ENCODE measurements at places on chromosomes 7 and 10.

DNA sequence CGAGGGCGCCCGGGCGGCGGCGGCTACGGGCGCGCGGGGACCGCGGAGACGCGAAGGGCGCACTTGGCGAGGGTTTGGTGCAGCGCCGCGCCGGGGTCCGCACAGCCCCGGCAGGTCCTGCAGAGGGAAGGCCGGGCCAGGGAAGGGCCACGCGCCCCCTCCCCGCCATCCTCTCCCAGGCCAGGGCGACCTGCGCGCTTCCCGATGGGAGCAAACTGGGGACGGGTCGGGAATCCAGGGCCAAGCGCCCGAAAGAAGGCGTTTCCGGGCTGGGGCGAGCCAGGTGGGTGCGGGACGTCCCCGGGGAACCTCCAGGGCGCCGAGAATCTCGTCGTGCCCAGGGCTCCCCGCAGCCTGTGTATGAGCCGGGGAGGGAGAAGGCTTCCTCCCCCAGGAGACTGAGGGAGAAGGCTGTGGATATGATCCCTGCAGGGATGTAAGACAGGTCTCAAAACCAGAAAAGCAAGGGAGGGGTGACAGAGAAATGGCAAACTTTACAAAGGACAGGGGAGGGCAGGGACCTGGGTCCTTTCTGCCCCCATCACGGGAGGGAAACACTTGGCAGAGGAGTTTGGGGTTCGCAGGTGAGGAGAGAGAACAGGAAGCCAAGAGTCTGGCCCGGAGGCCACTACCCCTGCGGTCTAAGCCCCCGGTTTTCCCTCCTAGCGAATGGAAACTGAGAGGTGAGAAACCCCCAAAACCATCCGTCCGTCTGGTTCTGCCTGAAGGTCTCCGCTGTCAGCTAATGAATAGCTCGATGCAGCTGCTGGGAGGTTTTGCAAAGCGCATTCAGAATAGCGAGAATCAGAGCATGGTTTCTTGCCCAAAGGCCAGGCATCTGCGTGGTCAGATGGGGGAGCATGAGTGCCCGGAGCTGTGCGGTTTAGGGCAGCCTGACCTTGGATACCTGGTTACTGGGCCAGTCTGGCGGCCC is 674 bp downstream of the AMZ1 start:
- no peak for DNase-seq

DNA sequence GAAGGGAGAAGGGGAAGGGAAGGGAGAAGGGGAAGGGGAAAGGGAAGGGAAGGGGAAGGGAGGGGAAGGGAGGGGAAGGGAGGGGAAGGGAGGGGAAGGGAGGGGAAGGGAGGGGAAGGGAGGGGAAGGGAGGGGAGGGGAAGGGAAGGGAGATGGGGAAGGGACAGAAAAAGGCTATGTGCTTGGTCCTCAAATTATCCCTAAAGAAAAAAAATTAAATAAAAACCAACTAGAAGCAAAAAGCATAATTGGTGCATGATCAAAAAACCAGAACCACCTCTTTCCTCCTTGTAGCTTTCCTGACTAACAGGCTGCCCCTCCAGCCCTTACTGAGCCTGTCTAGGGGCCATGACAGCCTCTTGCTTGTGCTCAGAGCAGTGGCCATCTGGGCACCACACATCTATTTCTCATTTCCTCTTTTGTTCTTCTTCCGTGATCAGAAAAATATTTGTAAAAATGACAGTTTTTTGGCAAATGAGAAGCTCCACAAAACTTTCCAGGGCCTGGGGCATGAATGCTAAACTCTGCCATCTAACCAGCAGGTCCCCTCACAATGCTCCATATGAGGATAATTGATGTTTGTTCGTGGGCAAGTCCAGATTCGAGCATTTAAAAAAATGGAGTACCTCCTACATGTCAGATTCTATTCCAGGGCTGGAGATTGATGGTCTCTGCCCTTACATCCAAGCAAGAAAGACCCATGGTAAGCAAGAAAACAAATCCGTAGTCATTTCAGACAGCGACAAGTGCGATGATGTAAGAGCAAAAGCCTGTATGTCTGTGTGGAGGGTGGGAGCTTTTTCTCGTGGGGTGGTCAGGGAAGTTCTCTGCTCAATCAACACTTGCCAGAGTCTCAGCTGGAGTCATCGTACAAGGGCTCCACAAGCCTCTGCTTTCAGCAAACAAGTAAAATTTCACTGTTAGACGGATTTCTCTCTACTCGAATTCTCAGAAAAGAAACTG is 320.9 kb downstream of the WDR11 start:
- DNase-seq, result no peak

- DNase-seq, result no peak
Measured at GRCh38 chr10:124009231-124010015, 84.0 kb downstream of the CHST15 start.

DNA sequence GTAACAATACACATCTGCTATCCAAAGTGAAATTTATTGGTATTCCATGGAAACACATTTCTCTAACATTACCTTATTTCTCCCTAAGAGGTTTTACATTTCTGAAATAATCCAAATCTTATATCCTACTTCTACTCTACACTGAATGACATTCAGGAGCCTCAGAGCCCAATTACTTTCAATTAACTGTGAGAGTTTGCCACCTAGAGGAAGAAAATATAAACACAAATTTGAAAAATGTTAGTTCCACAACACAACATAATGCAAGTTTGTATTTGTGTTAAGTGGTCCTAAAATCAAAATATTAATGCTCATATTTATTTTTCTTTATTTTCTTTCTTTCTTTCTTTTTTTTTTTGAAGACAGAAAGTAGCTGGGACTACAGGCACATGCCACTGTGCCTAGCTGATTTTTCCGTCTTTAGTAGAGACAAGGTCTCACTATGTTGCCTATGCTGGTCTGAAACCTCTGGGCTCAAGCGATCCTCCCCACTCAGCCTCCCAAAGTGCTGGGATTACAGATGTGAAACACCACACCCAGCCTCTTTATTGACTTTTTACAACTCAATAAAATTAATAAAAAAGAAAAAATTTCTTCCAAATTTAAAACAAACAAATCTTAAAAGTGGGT is 46.0 kb downstream of the ATAD1 start:
- no peak for DNase-seq

DNA sequence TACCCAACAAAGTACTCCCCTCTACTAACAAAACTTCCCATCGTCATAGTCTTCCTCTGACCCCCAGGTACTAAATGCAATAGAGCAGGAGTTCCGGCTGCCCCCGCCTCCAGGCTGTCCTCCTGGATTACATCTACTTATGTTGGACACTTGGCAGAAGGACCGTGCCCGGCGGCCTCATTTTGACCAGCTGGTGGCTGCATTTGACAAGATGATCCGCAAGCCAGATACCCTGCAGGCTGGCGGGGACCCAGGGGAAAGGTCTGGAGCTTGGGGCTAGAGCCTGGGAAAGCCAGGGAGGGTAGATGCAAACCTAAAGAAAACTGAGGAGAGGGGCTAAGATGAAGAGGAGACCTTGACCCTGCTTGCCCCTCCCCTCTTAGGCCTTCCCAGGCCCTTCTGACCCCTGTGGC is 15.3 kb downstream of the EPHB6 start:
- DNase-seq, result no peak

- no peak for DNase-seq
Measured at GRCh38 chr7:37927773-37928444, 7.5 kb downstream of the EPDR1 start.

DNA sequence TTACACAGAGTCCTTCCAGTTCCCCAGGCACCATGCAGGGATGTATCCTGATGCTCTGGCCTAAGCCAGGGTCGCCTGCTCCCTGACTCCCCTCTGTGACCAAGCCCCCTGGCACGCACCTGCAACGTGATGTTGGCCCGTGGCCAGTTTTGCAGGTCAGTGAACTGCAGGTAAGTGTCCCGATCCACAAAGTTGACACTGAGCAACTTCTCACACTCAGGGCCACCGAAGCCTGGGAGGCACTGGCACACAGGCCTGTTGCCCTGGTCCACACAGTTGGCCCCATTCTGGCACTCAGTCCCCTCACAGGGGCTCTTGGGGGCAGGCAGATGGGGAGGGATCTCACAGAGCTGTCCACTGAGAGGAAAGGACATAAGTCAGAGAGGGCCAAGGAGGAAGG is 174.3 kb downstream of the LCOR start:
- DNase-seq, result no peak

- DNase-seq, result no peak
Measured at GRCh38 chr7:36439624-36440023, 50.0 kb downstream of the ANLN start.

- DNase-seq, result no peak
Measured at GRCh38 chr10:64211466-64211865, 690.3 kb downstream of the REEP3 start.

DNA sequence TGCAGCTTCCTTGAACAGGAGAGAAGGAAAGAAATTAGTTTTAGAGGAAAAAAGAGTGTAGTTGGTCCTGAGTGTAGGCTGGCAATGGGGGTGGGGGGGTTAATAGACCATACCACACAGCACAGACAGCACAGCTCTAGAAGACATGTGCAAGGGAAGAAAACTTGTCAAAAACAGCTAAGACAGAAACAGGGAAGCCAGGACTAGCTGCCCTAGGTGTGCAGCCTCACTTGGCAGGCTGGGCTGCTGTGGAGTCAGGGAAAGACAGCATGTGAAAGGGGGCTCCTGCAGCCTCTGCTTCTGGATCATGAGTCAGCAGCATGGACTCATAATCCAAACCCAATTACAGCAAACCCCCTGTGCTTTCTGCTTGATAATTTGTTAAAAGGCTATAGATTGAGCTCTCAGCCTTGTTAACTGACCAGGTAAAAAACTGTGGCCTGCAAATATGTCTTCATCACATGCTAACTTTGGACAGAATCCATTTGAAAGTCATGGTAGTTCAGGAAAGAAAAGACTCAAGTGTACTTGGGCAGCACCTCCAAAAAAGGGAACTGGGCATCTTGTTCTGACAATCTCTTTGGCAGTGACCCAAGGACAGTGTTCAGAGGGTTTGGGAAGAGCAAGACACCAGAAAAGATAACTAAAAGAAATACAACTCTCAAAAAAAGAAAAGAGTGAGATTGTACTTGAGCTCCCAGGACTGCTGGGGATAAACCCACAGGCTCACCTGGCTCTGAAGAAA is 142.2 kb upstream of the VWC2 start:
- DNase-seq, result no peak

- no peak for DNase-seq
Measured at GRCh38 chr7:142968229-142968628, 6.1 kb upstream of the KEL start.

GRCh38 chr7:84362360-84362759 is 167.8 kb upstream of the SEMA3A start:
- no peak for DNase-seq

- DNase-seq, result no peak
Measured at GRCh38 chr10:125368146-125368545, 207.8 kb upstream of the CTBP2 start.

- no peak for DNase-seq
Measured at GRCh38 chr10:3926258-3926657, 141.2 kb upstream of the KLF6 start.

- DNase-seq, result no peak
Measured at GRCh38 chr10:61139592-61139953, 195.6 kb upstream of the RHOBTB1 start.

DNA sequence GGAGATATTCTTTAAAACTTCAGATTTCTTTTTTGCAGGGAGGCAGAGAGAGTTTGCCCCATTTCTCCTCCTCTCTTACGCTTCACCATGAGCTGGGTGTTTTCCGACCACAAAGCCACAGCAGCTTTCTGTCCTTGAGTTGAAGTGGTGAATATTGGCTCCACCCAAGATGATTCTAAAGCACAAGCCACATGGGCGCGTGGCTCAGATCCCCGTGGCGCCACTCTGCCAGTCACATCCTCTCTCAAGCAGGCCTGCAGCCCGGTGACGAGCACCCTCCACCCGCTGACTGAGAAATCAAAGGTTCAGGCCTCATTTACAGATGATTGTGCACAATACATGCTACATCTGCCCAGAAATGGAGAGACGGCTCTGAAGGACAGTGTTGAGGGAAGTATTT is 27.6 kb upstream of the RNF32 start:
- no peak for DNase-seq

- no peak for DNase-seq
Measured at GRCh38 chr10:47241946-47242867, 57.8 kb upstream of the GDF10 start.

- DNase-seq, result no peak
Measured at GRCh38 chr7:450036-450435, 69.6 kb downstream of the PDGFA start.

GRCh38 chr10:74081941-74082718 is 68.5 kb downstream of the AP3M1 start:
- DNase-seq, result no peak

DNA sequence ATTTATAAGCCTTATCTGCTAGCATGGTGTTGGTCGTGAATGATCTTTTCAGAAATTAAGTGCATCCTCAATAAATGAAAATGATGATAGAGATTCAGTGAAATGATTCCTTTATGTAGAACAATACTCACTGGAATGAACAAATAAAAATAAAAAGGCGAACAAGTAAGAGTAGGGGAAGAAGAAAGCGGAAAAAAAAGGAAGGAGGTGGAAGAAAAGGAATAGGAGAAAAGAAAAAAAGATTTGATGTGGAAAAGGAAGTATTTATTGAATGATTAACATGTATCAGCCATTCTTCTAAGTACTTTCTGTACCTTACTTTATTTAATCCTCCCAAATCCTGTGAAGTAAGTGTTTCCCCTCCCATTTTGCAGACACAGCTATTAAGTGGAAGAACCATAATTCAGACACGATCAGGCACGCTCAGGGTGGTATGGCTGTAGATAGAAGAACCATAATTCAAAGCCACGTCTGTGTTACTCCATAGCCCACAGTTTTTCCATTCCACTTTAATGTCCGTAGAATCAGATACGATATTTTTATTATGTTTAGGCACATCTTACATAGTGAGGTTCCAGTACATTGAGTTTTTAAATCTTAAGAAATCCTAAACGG is 156.2 kb upstream of the LAMB4 start:
- DNase-seq, result no peak

DNA sequence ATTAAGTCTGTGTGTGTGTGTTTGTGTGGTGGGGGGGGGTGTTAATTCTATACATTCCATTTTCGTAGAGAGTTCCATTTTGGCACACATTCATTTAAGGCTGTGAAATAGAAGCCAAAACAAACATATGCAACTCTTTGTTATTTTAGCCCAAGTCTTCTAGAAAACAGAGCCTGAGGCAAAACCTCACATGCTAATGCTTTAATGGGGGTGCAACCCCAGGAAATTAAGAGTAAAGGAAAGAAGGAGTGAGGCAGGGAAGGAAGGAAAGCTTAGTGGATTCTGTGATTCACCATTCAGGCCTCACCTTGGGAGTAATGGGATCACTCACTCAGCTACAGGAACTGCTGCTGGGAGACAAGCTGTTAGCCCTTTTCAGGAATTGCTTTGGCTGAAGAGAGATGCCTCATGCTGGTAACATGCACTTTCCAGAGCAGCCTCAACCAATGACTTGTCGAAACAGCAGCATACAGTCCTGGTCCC is 73.0 kb upstream of the CTTNBP2 start:
- no peak for DNase-seq

GRCh38 chr7:156003220-156004162 is 191.2 kb upstream of the SHH start:
- no peak for DNase-seq

Data from activated naive CD4-positive, alpha-beta T cell (primary cell).